Heart right ventricle (tissue), 16 donors: ENCODE measurements at places on chromosomes 11 and 22. TPM values are rescaled to one million over a fixed set of nuclear protein-coding genes. Genes with fewer than 3 reads are reported as not detected.

DNA sequence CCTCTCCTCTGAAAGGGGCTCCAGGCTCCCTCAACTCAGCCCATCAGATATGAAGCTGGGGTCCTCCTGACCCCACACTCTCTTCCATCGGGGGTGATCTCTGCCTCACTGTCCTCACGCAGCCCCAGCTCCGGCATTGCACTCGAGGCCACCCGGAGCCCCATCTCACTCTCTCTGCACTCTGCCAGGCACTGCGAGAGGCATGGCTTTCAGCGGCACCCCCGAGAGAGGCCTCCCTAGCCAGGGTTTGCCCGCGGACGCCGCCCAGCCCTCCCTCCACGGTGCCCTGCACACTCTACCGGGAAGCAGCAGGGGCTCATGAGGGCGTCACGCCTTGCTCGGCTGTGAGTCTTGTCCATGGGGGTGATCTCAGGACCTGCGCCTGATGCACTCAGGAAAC lies 436.2 kb downstream of the BRD1 start:
- no peaks in the 10 kb centered on the region for H3K36me3 ChIP-seq
- peaks cover 23% of the 10 kb centered on the region for H3K27me3 ChIP-seq
- no peak overlapping the region for H3K4me3 ChIP-seq
- H3K27ac ChIP-seq = no peak overlapping the region
- H3K4me1 ChIP-seq = no peaks in the 10 kb centered on the region

The OR52E8 gene
- not detected for polyA plus RNA-seq

The PCSK7 gene
- 47.0 TPM for polyA plus RNA-seq

The GAS2 gene
- 1.5 TPM for polyA plus RNA-seq
